ENCODE measurements at places on chromosomes 6 and 20.
A peak's percentile ranks its signal among the peaks of the same experiment; 100 is the strongest.

- no peak for DNase-seq
Measured at GRCh38 chr6:14361297-14361696, 243.7 kb downstream of the CD83 start.

DNA sequence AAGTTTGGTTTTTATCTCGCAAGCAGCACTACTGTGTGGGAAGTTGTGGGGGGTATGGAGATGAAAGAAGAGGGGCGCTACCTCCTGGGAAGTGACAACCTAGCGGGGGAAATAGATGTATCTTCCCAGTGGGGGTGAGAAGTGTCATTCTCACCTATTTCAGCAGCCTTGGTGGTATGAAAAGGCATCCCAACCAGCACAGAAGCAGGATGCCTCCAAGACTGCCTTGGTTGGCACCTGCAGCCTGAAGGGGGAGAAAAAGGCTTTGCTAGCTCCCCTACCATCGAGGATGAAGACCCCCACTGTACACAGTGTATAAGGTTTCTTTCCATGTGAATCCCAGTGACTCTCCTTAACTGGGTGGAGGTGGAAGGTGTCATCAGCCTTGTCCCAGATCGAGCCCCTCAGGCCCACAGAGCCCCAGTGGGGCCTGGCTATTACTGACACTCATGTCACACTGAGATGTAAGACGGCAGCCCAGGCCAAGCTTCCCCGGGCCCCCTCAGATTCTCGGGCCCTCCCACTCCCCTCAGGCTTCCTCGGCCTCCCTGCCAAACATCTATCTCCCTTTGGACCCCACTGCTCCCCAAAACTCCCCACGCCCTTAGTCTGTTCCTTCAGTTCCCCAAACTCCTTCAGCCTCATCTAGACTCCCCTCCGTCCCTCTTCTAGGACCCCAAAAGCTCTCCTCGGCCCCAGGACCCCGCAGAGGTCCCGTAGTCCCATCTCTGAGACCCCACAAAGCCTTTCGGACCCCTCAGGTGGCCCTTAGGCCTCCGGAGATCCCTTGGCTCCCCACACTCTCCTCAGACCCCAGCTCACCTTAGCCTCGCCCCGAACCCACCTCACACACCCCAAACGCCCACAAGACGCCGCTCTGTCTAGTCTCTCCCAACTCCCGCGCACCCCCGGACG, 688 bp downstream of the COMMD7 start:
- DNase-seq = no peak

- no peak for DNase-seq
Measured at GRCh38 chr6:147585256-147585655, 76.8 kb downstream of the SAMD5 start.

DNA sequence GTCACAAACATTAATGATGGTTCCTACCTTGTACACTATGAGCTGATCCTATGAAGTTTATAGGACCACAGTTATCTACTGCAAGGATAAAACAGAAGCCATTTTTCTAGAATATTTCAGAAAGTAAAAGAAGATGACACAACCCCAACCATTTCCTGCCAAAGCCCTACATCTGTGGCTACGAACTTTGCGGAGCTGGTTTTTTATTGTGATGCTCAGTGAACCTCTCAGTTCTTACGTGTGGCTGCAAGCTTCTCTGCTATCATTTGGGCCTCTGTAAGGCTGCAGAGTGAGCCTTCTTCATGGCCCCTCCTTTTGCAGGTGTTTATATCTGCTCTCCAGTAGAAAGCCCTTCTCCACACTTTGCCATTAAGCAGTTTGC, 17.8 kb upstream of the TAGAP start:
- no peak for DNase-seq

GRCh38 chr6:107625264-107625663, 135.3 kb downstream of the SOBP start:
- no peak for DNase-seq

- DNase-seq = no peak
Measured at GRCh38 chr20:61742097-61742825, 323.4 kb downstream of the TAF4 start.

DNA sequence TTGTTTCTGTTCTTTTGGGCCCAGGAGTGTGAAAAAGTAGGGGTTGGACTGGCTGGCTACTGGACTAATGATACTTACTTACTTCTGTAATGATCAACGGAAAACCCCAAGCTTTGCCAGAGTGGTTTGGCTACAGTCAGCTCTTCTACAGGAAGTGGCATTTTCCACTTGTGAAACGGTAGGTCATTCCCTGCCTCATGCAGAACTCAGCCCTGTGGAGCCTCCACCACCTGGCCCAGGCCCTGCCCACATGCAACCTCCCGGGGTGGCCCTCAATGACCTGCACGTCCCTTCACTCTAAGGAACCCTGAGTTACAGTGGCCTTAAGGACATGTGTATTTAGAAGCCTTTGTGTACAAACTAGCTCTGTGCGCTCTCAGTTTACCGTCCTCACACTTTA, 140.4 kb downstream of the DTNBP1 start:
- no peak for DNase-seq

GRCh38 chr6:38354037-38354381, 285.7 kb downstream of the BTBD9 start:
- no peak for DNase-seq

DNA sequence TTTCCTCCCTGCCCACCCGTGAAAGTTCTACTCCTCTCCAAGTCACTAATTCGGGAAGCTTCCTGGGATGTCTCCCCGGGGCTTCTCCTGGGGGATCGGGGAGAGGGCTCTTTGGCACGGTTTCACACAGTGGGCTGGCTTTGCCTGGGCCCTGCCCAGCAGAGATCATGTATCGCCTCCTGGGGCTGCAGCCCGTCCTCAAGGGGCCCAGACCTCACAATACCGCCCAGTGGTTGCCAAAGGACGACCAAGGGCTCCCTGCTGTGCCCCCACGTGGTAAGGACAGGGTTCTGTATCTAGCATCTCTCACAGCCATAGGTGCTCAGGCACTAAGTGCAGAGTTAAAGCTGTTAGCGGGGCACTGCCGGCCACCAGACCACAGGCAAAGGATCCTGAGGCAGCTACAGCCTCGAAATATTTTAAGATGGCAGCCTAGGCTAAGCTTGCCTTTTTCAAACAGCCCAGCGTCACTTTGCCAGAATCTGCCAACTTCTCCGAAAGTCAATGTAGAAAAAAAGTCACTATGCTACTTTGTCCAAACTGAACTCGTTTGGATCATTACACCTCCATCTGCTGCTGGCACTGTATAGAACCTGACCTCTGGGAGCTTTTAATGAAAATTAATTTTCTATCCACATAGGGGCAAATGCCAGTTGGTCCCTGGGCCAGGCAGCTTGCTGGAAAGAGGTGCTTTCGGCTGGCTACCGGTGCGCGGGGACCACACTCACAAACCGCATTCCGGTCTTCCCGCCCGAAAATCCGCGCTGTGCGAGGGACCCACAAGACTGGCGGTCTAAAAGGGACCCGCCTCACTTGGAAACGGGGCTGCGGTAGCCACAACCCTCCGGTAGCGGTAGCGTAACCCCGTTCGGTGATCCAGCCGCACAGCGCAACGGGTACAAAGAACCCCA, 1.3 kb upstream of the NNAT start:
- DNase-seq = peak; percentile 56

GRCh38 chr6:109762166-109762565, 71.1 kb downstream of the FIG4 start:
- no peak for DNase-seq

DNA sequence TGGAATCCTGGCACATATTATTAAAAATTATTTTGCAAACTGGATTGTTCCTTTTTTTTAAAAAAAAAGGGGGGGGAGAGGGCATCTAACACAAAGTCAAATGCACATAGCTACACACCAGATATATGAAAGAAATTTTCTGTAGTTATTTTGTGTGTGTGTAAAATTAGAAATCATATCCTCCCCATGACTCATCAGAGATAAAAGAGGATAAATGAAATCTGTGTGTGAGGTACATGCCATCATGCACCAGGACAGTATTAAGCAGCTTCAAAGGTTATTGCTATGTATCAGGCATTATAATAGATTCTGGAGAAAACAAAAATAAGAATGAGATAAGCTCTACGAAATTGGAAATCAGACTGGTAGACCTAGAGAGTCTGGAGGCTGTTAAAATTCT, 5.2 kb downstream of the BTBD9 start:
- DNase-seq = no peak

- DNase-seq = no peak
Measured at GRCh38 chr20:625360-625932, 15.3 kb upstream of the TCF15 start.

- no peak for DNase-seq
Measured at GRCh38 chr6:116395647-116396046, 24.9 kb downstream of the DSE start.

DNA sequence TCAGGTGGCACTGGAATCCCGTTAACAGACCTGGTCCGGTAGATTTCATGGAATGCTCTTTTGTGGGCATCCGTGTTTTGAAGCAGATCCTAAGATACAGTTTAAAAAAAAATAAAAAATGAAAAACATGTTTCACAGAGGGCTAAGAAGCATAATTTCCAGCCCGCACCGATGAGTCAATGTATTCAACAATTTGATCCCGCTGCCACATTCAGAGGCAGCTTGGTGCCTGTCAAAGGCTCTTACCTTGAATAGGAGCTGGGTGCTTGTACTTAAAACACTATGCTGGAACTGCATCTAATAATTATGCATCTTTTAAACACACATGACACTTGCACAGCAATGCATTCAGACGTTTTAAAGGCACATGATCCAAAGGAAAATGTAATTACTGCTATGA, 164.8 kb downstream of the SYNE1 start:
- DNase-seq = no peak

GRCh38 chr6:34518669-34519365, 37.3 kb downstream of the SPDEF start:
- no peak for DNase-seq

DNA sequence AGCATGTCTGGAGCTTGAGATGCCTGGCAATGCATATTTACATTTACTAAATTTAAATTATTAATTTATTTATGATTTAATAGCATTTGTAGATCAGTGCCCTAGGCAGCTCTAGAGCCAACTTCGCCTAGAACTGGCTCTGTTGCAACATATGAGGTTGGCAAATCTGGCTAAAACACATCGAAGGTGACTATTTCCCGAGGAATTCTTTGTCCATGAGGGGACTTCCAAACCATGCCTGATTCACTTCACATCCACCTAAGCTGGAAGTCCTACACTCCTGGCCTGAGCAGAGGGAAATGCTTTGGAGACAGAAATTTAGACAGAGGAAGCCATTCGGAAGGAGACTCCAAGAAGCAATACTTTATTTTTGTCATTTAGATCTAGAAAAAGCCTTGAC, 211.0 kb upstream of the ARG1 start:
- no peak for DNase-seq

DNA sequence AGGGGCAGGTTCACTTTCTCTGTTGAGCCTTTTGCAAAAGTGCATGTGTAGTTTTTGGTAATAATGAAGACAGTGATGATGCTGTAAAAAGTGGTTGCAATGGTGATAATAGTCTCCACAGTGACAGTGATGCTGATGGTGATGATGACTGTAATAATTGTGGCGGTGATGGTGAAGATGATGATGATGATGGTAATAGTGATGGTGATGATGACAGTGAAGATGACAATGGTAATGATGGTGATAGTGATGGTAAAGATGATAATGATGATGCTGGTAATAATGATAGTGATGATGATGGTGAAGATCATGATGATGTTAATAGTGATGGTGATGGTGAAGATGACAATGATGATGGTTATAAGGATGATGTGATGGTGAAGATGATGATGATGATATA, 67.7 kb upstream of the LRFN2 start:
- DNase-seq = no peak

DNA sequence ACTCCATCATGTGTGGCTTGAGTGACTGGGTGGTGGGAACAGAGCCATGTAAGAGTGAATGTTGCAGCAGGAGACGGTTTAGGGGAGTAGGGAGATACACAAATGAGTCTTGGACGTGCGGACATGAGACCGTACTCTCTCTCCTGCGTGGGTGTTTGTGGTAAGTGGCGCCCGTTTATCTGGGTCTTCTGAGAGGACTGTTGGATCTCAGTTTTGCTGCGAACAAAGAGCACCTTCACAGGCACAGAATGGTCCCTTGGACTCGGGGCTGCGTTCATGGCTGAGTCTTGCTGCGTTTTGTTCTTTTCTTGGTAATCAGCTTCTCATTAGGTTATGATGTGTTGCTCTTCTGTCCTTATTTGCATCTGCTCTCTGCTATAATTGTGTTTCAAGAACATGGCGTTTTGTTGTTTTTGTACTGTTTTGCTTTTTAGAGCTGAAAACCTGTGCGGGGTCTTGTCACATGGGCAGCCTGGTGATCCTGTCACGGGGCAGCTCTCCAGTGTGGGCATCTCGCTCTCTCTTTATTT, 28.5 kb downstream of the STK35 start:
- DNase-seq = no peak

GRCh38 chr6:152636021-152636608, 1.0 kb downstream of the SYNE1 start:
- DNase-seq = peak; percentile 28

DNA sequence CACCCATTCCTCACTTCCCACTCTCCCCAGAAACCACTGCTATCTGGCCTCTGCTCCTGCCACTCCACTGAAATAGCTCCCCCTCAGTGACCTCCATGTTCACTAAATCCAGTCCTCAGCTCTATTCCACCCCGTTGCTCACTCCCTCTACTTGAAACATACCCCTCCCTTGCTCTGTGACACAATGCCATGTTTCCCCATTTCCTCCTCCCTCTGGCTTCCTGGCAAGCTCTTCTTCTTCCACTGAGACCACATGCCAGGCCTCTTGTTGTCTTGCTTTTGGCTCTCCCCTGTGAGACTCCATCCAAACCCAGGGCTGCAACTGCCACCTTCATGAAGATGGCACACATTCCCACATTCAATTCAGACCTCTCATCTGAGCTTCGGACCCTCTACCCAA, 13.9 kb downstream of the TMEM151B start:
- DNase-seq = no peak

DNA sequence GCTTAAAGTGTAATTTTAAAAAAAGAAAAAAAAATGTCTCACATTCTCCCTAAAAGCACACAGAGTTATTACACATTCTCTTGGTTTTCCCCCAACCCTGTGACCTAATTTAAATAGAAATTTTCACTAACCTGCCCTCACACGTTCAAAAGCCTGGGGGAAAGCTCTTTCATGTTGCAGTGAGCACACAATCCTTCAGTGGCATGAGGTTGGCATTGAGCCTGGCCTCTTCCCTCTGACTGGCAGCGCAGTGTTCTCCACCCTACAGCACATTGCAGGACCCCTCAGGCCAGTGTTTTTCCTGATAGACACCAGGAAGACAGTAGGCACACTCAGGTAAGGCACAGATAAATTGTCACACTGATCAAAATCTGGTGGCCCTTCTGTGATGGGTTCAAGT, 34.1 kb downstream of the TNFRSF21 start:
- no peak for DNase-seq
